ENCODE measurements at places on chromosomes 6 and 20.

- no peak for DNase-seq
Observed at GRCh38 chr6:62968834-62969233, 242.4 kb upstream of the FKBP1C start.

DNA sequence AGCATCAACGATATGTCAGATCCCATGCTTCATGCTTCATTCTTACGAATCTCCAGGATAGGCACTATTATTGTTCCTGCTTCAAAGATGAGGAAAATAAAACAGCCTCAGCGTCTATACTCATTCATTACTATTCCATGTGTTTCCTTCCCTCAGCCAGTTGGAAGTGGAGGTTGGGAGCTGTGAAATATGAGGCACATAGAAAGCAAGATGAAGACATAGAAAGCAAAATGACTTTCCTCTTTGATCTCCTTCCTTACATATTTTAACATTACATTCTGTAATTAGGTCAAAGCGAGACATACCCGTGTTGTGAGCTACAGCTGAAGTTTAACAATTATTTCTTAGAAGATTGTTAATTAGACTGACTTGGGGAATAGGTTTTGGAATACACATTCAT is 125.4 kb downstream of the FYN start:
- DNase-seq = no peak

DNA sequence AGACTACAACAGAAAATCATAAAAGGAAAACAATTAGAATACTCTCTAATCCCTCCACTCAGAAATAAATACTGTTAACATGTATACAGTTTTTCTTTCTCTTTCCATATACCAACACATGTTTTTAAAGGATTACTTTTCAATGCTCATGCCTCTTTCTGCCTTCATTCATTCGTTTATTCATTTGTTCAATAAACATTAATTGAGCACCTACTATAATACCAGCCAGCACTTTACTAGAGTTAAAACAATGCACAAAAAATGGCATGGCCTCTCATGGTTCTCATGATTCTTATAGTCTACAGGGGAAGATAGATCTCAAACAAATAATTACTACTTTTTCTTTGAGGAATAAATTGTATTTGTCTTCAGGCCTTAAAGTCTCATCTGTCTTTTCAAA is 70.3 kb upstream of the RIPOR2 start:
- no peak for DNase-seq

DNA sequence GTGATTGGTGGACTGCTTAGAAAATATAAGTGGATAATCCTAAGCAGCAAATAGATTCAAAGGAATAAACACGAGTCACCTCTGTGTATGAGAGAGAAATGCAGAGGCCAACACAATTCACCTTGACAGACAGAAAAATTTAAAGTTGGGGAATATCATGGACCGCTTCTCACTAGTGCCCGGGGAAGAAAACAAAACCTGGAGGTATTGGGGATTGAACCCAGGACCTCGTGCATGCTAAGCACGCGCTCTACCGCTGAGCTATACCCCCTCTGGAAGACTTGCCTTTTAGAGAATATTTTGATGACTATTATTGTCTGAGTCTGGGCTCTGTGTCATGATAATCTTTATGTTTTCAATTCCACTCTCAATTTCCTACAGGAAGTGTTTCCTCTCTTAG is 111.9 kb downstream of the TRIM27 start:
- DNase-seq = no peak

DNA sequence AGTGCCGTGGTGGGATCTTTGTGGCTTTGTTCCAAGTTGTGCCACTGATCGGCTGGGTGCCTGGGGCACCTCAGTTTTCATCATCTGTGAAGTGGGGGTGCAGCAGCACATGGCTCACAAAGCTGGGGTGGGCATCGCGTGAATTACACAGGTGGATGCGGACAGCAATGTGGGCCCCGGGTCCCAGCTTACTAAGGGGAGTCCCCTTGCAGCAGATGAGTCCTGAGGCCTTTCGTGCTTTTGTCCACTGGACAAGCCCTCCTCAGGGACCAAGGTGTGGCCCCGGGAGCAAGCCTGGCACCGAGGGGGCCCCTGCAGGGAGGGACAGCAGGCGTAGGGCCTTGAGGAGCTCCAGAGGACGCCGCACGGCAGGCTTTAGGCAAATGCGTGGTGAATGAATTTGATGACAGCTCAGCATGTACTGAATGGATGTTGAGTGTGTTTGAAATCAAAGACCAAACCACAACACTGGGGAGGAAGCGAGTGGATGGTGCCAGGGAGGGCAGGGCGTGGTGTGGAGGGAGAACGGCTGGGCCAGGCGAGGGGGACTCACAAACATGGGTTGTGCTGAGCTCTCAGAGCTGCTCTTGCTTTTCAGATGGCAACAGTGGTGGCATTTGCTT is 53.2 kb downstream of the IRF4 start:
- DNase-seq = no peak

DNA sequence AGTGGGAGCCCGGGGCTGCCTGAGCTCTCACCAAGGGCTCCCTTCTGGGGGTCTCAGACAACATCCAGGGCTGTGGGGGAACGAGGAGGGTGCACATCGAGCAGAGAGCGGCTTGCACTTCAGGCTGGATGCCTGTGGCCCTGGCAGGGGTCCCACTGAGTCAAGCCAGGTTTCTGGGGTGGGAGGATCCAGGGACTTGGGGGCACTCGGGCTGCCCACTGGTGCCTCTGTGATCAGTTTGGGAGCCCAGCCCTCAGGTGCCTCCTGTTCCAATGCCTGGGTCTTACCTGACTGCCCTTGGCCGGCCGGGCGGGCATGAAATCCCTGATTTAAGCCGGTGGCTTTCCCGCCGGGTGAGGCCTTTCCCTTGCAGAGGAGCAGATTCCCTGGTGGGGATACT is 470 bp downstream of the COL20A1 start:
- DNase-seq = no peak

GRCh38 chr6:149763866-149764265 is 14.3 kb downstream of the PCMT1 start:
- DNase-seq = no peak

GRCh38 chr20:41078329-41078728 is 49.7 kb downstream of the TOP1 start:
- no peak for DNase-seq

DNA sequence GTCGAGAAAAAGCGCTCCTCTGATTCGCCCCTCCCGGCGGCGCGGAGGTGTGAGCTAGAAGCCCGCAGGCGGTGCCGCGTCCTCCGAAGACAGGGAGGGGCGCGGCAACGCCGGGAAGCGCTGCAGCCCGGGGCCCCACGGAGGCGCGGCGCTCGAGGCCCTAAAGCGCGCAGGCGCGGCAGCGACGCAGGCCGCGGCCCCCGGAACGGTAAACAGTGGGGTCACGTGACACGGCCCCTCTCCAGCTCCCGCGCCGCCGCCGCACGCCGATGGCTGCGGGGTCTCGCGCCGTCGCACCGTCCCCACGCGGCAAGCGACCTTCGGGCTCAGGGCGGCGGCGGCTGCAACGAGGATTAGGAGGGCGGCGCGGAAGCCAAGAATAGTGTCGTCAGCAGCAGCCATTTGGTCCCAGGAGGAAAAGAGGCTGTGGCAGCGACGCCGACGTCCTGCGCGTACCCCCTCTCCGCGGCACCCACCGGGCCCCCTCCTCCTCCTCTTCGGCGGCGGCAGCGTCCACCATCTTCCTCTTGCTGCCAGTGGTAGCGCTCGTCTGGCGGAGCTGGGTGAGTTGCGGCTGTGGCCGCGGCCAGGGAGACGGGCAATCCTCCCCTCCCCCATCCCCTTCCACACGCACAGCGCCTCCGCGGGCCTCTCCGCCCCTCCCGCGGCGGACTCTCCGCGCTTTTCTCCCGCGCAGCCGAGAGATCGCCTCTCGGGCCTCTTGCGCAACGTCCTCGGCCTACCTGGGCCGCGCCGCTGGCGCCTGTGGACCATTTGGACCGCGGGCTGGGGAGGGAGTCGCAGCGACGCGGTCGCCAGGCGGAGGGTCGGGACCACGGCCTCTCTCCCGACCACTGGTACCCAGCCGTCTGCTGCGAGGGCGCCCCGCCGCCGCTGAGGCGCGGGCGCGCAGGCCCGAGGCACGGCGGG is at the start of gene PHF3:
TSS of gene PHF3 (plus strand) at position 215 of the 930 bp plus-strand sequence. CDS start 10,750 bp downstream, outside the sequence.
- peak; percentile 53 for DNase-seq

DNA sequence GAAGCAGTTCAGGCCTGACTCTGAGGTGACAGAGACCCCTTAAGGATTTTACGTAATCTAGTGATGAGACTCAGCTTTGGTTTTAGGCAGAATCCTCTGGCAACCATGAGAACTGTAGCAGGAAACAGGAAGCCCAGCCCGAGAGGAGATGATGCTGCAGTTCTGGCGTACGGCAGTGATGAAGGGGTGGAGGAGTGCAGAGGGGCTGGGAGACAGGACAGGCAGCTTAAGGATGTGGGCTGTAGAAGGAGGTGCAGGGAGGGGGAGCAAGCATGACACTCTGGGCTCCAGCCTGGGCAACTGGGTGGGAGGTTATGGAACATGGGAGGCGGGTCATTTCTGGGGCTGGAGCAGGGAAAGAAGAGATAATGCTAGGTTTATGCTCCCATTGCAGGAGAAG is 67.1 kb downstream of the LRFN2 start:
- DNase-seq = no peak

GRCh38 chr20:58006346-58007316 is 221.8 kb downstream of the ANKRD60 start:
- DNase-seq = no peak

GRCh38 chr6:36833182-36833789 is 6.0 kb downstream of the CPNE5 start:
- no peak for DNase-seq

DNA sequence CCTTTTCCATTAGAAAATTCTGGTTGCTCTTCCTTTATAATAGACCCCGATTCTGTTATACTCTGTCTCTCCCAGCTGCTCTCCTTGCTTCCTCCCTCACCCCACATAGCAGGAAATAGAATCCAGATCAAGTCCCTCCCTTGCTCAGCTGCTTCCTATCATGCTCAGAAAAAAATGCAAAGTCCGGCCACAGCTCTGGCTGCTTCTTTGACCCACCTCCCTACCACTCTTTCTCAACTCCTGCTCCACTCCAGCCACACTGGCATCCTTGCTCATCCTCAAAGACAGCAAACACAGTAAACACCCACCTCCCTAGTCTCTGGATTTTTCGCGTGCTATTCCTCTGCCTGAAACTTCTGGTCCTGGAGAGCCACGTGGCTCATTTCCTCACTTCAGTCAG is 9.1 kb upstream of the SLC22A16 start:
- DNase-seq = no peak

GRCh38 chr6:139853302-139853992 is 479.0 kb upstream of the CITED2 start:
- no peak for DNase-seq

DNA sequence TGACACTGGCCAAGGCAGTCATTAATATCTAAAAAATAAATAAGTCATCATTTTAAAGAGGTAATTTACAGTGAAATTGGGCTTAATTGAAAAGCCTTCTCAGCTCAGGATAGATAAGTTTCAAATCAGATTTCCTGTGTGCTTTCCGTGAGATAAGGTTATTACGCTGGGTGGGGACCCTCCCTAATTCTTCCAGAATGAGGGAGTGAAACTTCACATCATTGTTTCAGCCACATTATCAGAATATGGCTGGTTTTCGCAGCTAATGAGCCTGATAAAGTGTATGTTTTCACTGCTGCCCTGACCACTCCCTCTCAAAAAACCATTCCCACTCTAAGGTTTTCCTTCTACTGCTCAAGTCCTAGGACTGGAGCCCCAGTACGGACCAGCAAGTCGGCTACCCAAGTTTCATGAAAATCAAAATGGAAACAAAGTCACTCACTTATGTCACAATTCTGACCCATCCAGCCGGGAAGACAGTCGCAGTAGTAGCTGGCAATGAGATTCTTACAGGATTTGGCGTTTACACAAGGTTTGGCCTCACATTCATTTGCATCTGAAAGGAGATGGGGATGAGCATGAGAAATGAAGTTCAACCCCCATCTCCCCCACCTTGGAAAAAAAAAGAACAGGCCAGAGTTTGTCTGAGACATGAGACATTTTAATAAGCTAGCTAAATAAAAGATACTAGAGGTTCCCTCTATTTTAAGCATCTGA is 24.6 kb downstream of the JAG1 start:
- DNase-seq = no peak

GRCh38 chr6:41578217-41579087 is 32.3 kb downstream of the FOXP4 start:
- DNase-seq = no peak

GRCh38 chr6:127900935-127901334 is at the start of gene THEMIS:
Gene THEMIS (minus strand): TSS chr6:127901058. CDS start chr6:127900932, 126 bp downstream.
- DNase-seq = no peak

GRCh38 chr6:9745476-9745875 is 669.4 kb downstream of the TFAP2A start:
- no peak for DNase-seq

GRCh38 chr6:96760153-96760687 is 77.1 kb downstream of the GPR63 start:
- DNase-seq = no peak

DNA sequence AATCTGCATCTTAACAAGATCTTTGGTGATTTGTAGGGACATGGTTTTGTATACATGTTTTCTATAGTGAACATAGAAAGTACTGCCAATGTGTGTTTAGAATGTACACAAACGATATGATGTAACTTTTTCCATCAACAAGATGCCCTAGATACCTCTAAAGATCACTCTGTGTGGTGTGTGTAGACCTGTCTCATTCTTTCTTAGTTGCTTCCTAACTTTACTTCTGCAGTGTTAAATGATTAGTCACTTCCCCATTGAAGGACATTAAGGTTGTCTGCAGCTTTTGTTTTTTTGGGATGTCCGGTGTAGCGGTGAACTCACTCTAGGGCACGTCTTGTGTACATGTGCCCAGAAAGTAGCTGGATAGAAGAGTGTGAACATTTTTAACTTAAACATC is 35.9 kb downstream of the CDYL start:
- DNase-seq = no peak

GRCh38 chr20:4633780-4634179 is 87.9 kb upstream of the PRND start:
- no peak for DNase-seq

DNA sequence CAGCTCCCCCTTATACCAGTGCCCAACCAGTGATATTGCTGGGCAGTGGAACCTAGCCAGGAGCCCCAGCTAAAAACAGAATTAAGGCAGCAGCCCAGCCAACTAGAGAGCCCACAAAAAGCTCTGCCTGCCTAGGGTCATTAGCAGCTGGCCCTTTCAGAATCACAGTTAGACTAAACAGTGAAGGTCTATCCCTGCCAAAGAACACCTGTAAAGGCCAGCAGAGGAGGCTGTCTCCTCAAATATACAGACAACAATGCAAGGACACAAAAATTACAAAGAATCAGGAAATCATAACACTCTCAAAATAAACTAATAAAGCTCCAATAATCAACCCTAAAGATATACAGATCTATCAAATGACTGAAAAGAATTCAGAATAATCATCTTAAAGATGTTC is 77.8 kb upstream of the HTR1E start:
- DNase-seq = no peak

- DNase-seq = no peak
Observed at GRCh38 chr6:56786256-56786655, 143.6 kb upstream of the DST start.

DNA sequence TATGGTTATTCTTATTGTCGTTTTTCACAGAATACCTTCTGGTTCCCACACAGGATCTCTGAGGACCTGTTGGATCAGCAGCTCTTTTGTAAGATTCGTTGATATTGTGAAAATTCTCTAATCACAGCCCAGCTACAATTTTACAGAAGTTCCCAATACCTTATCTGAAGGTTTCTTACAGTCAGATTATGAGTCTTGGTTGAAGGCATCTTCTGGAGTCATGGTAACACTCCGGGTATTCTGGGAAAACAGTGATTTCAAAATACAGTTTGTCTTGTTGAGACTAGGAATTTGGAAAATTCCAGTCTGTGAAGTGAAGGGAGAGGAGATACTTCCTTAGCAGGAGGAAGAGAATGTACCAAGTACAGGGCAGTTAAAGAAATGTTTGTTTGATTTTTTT is 22.2 kb upstream of the HLA-C start:
- DNase-seq = no peak

GRCh38 chr20:33131949-33132473 is 35.9 kb upstream of the BPIFA2 start:
- no peak for DNase-seq

Data from brain pericyte (primary cell).